ENCODE measurements at places on chromosomes 6 and 20.

DNA sequence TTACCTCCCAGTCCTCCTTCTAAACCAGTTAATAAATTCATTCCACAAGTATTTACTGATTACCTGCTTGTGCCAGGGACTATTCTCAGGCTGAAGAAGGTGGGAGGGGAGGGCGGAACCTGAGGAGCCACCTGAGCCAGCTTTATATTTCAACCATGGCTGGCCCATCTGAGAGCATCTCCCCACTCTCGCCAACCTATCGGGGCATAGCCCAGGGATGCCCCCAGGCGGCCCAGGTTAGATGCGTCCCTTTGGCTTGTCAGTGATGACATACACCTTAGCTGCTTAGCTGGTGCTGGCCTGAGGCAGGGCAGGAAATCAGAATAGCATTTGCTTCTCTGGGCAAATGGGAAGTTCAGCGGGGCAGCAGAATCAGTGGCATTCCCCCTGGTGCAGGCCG lies 4.9 kb upstream of the AAR2 start:
- DNase-seq, result no peak

GRCh38 chr6:1044040-1044836 lies 267.7 kb upstream of the FOXQ1 start:
- no peak for DNase-seq

- no peak for DNase-seq
Observed at GRCh38 chr6:111445861-111446267, 37.2 kb downstream of the REV3L start.

- DNase-seq, result no peak
Observed at GRCh38 chr6:157978021-157978783, 3.5 kb upstream of the SYNJ2 start.

DNA sequence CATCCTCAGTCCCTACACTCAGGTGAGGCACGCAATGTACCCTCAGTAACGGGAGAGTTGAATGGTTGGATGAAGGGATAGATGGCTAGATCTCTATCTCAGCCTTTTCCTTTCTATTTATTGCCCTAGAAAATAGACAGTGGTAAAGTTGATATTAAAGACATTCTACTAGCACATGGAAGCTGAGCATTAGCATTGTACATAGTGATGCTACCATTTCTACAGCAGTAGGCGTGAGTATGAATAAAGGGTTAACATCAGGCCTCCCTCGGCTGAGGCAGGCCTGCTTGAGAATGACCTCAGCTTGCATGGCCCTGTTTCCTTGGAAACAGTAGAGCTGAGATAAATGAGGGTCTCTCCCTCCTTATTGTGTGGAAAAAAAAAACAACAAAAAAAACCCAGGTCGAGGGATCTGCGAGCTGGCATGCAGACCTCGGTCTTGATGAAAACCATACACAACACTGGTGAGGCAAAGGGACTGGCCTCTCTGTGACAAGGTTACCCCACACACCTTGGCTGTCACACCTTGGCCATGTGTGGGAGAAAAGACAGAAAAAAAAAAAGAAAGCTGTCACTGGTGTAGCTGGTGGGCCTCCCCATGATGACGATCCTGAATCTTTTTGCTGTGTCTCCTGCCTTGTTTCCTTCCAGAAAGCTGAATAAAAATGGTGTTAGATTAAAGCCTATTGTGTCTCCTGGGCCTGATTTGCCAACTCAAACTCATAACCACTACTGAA lies 160.0 kb downstream of the HACE1 start:
- no peak for DNase-seq

GRCh38 chr20:53411891-53412290 lies 181.7 kb downstream of the ZNF217 start:
- no peak for DNase-seq

DNA sequence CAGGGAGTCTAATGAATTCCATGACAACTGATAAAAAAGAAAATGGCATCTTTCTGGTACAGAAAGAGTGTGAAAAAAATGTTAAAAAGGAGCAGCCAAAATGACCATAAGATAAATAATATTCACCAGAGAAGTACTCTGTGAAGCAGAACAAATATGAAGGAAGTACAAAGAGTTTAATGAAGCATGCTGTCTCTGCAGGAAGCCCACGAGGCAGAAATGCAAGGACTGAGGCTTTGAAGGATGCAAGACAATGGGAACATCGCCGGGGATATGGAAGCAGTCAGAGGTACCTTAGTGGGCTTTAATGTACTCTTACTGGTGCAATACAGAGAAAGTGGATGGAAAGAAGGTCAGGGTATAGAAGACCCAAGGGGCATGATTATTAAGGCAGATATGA lies 50.7 kb downstream of the NOX3 start:
- DNase-seq, result no peak

DNA sequence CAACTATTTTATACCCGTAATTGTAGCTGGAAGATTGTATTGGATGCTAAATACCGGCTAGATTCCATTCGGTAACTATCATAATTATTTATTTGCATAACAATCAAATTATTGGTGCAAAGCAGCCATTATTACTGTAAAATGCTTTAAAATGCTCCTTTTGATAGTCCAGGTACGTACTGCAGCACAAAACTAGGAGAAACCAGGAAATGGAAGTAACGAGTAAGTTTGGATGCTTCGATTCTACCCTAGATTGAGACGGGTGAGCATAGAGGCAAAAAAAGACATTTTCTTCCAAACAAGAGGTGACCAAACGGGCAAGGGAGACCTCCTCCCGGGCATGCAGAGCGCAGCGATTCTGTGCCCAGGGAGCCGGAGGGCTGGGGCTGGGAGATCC lies 469 bp upstream of the XRN2 start:
- DNase-seq, result no peak

DNA sequence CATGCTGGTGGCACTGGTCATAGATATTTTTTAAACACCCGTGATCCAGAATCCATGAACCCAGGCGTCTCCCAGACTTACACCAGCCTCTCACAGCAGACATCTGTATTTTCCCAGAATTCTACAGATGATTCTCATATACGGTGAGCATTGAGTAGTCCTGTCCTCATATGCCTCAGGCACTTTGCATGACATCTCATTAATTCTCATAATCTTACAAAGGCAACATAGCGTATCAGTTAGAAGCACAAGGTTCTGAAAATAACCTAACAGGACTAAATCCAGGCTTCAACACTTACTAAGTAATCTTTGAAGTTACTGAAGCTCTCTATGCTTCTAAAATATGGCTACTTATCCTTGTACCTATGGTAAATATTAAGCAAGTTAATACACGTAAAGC lies 8.9 kb downstream of the NDUFAF4 start:
- no peak for DNase-seq
